ENCODE measurements at places on chromosomes 7 and 10. TPM values are rescaled to one million over a fixed set of nuclear protein-coding genes. Genes with fewer than 3 reads are reported as not detected.

GRCh38 chr10:80537736-80538480, at the start of gene SH2D4B:
TSS of gene SH2D4B (plus strand) at chr10:80537902. CDS start at chr10:80538332, 430 bp downstream.
- peaks cover 24% of the 10 kb centered on the region for H3K4me1 ChIP-seq
- H3K4me3 ChIP-seq, result no peak within 1 kb of the TSS
- no peak within 1 kb of the TSS for H3K27ac ChIP-seq
- DNase-seq, result no peak
- H3K36me3 ChIP-seq, result no peaks in the 10 kb centered on the region

- DNase-seq, result no peak
- H3K4me1 ChIP-seq, result peaks cover 29% of the 10 kb centered on the region
- H3K27me3 ChIP-seq, result no peaks in the 10 kb centered on the region
- no peak overlapping the region for H3K27ac ChIP-seq
- no peak overlapping the region for H3K4me3 ChIP-seq
- H3K36me3 ChIP-seq, result no peaks in the 10 kb centered on the region
These were observed 23.5 kb upstream of the ABLIM1 start for GRCh38 chr10:114681542-114681941.

DNA sequence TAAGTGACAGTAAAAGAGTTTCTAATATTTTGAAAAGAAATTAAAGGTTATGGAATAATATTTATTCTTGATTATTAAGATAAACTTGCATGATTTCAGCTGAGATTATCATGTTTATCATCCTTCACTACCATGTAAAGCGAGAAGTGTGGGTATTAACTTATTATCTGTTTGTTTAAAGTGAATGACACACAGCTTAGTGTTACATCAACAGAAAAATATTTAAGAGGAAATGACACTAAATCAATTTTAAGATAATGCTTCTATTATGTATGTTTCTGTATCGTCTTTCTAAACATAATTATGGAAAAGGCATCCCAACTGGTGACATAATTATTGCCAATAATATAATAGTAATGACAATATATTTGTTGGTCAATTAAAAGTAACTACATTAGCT, 213.1 kb downstream of the PCDH15 start:
- no peak for DNase-seq
- H3K4me3 ChIP-seq, result no peak overlapping the region
- no peak overlapping the region for H3K27ac ChIP-seq
- H3K36me3 ChIP-seq, result no peaks in the 10 kb centered on the region
- H3K4me1 ChIP-seq, result no peaks in the 10 kb centered on the region
- H3K27me3 ChIP-seq, result no peaks in the 10 kb centered on the region

SDK1 gene
- total RNA-seq, result 13.5 TPM

EGFR gene
- 76.5 TPM for total RNA-seq
